ENCODE measurements at places on chromosomes 1 and 21. TPM values are rescaled to one million over a fixed set of nuclear protein-coding genes. Genes with fewer than 3 reads are reported as not detected.

DNA sequence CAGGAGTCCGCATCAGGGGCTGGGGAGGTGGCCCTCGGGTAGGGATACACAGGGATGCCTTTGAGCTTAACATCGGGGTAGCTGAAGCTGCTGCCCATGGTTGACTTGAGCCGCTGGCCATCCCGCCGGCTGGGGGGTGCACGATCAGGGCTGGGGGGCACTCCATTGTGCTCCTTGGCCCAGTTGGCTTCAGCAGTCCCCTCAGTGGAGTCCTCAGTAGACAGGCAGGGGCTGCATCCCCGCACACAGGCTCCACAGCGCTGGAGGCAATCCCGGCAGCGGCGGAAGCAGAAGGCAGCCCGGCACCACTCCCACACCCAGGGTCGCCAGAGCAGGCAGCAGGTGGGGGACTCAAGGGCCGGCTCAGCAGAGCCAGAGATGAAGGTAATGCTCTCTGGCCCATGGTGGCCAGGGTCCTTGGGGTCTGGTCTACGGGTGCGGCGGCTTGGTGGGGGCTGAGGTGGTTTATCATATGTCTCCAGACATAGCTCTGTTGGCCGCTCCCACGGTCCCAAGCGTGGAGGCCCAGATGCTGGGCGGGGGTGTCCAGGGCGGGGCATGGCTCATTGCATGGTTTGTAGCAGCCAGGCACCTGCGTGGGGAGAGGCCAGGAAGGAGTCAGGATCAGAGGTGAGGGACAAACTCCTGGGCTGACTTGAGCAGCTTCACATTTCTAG is 8.3 kb downstream of the KDF1 start:
- DNase-seq = no peak

DNA sequence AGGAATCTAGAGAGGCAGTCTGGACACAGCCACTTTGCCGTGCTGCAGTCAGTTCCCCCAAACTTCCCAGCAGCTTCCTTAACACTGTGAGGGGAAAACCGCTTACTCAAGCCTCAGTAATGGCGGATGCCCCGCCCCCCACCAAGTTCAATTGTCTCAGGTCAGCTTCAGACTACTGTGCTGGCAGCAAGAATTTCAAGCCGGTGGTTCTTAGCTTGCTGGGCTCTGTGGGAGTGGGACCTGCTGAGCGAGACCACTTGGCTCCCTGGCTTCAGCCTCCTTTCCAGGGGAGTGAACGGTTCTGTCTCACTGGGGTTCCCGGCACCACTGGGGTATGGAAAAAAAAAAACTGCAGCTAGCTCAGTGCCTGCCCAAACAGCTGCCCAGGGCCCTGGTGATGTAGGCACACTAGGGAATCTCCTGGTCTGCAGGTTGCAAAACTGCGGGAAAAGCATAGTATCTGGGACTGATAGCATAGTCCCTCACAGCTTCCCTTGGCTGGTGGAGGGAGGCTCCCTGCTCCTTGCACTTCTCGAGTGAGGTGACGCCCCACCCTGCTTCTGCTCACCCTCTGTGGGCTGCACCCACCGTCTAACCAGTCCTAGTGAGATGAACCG is 23.7 kb upstream of the HFM1 start:
- no peak for DNase-seq

Gene CFAP74
- total RNA-seq = 0.47 TPM

Gene ADCY10
- 0.62 TPM for total RNA-seq

- DNase-seq = no peak
These were observed 148.3 kb downstream of the KCNJ6 start for GRCh38 chr21:37767984-37768383.

GRCh38 chr1:6345009-6345408 is 48.6 kb downstream of the ACOT7 start:
- DNase-seq = no peak

GRCh38 chr1:15960808-15961207 is 15.1 kb downstream of the ZBTB17 start:
- DNase-seq = no peak

GRCh38 chr1:84000954-84001495 is 2.1 kb upstream of the TTLL7 start:
- DNase-seq = no peak

Gene CACNA1E
- total RNA-seq = 77.4 TPM

DNA sequence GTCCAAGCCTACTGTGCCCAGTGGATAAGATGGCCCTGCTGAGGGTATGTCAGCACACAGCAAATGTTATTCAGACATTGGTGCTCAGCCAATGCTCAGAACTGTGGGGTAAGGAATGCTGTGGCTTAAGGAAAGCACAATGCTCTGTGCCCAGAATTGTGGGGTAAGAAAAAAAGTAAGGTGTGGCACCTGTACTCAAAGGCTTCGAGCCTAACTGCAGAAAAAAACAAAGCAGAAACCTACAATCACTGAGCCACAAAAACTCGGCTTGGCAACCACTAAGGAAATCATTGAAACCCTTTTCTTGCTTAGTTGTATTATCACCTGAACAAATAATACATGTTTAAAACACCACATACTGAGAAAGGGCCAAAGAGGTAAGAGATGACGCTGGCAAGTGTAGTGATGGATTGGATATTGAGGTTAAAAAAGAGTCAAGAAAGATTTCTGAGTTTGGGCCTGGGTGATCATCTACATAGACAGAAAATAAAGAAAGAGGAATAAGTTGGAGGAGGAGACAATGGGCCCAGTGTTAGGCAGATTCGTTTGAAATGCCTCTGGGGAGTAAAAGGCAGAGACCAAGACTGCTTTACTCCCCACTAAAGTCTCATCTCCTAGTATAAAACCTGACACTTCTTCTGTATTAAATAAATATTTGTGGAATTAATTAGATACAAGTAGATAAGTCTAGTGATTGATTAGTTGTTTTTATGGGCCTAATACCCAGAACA is 25.9 kb upstream of the ATP1A1 start:
- DNase-seq = no peak

- peak; percentile 10 for DNase-seq
These were observed 7.7 kb upstream of the SLC5A9 start for GRCh38 chr1:48214820-48215219.

Gene BCL2L15
- 1.4 TPM for total RNA-seq

Gene B4GALT2
- 93.9 TPM for total RNA-seq

Data from occipital lobe (tissue), 3 donors.